ENCODE measurements at places on chromosomes 2 and 18.

DNA sequence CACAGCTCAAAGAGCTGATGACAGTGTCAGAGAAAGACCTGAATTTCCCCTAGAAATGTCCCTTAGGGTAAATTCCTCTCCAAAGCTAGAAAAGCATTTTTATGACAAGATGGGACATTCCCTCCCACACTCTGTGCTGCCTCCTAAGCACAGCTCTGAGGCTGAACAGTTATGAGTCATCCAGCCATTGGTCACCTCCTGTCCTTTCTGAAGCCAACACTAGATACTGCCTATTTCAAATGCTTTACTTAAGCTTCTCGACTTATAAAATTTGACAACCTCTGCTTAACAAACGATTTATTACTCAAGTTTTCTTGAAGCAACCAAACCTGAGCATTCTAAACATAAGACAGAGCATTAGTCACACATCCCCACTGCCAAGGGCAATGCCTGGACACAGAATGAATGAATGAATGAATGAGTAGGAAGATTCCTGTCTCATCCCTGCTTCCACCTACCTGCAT lies 35.4 kb downstream of the B4GALT6 start:
- no peak for DNase-seq

GRCh38 chr2:212712466-212712865 lies 173.9 kb upstream of the ERBB4 start:
- DNase-seq = no peak

GRCh38 chr2:216071111-216071851 lies 10.3 kb downstream of the PECR start:
- DNase-seq = no peak

GRCh38 chr2:43358410-43359201 lies 132.2 kb upstream of the ZFP36L2 start:
- no peak for DNase-seq

- DNase-seq = no peak
These were observed 281.8 kb downstream of the GULP1 start for GRCh38 chr2:188573453-188573852.

DNA sequence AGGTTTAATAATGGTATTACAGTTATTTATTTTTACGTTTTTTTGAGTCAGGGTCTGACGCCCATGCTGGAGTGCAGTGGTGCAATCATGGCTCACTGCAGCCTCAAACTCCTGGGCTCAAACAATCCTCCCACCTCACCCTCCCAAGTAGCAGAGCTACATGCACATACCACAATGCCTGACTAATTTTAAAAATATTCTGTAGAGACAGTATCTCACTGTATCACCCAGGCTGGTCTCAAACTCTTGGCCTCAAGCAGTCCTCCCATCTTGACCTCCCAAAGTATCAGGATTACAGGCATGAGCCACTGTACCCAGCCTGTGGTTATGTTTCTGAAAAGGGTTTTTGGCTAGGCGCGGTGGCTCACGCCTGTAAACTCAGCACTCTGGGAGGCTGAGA lies 120.8 kb downstream of the ESCO1 start:
- DNase-seq = no peak

DNA sequence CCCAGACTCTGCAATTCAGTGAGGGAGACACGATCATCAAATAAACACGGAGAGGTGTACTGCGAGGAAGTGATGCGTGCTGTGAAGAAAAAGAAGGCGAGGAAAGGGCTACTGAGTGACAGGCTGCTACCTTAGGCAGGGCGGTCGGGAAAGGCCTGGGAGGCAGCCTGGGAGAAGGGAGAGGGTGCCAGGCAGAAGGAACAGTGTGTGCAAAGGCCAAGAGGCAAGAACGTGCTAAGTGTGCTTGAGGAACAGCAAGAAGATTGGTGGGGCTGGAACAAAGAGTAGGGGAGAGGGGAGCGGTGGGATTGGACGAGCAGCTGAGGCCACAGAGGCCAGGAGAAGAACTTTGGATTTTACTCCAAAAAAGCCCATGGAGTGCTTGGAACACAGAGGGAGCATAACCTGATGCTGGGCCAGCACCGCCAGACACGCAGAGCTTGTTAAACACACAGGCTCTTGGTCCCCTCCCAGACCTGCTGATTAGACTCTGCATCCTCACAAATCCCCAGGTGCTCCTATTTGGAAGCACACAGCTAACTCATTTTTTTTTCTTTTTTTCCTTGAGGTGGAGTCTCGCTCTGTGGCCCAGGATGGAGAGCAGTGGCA lies 30.4 kb downstream of the SERTAD2 start:
- no peak for DNase-seq
